NCI-H2171 treated with DMSO at 0.1 percent for 48 hours (cell line): ENCODE measurements at places on chromosomes 16 and 17.

DNA sequence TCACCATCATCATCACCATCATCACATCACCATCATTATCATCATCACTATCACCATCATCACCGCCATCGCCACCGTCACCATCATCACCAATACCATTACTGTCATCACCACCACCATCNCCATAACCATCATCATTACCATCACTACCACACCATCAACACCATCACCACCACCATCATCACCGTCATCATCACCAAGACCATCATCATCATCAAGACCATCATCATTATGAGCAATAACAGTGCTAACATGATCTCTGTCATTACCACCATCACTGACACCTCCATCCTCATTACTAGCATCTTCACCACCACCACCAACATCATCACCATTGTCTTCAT is 16.1 kb upstream of the ZNF469 start:
- DNase-seq: no peak

- DNase-seq: no peak
Observed at GRCh38 chr16:15810411-15810810, 46.4 kb downstream of the MYH11 start.

- no peak for DNase-seq
Observed at GRCh38 chr16:84729716-84730320, 30.0 kb downstream of the USP10 start.

GRCh38 chr17:4519361-4519788 is 20.7 kb downstream of the SPNS2 start:
- DNase-seq: no peak

DNA sequence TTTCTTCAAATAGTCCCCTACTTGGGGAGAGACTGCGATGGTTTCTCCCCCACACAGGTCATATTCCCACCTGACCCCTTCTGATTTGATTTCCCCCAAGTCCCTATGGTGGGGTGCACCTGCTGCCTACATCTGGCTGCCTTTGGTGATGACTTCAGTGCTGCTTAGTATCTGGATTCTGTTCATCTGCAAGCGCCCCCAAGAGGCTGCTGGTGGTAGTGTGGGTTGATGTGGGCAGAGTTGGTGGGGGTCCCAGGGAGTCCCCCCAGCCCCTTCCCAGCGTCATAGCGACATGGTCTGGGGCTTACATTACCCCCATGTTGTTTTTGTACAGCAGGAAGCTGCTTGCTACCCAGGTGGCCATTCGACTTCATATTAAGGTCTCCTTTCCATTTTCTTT is 99.2 kb downstream of the NTN1 start:
- no peak for DNase-seq

DNA sequence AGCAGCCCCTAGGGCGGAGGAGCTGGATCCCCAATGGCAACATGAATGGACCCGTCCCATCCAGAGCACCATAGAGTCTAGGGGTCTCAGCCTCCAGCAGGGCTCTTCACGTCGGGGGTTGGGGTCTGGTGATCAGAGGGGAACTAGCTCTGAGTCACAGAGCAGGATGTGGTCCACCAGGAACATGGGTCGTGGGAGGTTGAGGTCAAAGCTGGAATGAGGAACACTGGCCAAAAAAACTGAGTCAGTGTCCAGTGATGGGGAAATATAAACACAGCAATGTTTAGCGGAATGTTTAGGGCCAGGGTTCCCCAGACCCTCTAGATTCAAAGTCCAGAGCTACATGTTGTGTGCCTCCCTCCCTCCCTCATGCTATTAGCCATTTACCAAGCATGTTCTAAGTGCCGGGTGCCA is 79.1 kb upstream of the C16orf82 start:
- no peak for DNase-seq

DNA sequence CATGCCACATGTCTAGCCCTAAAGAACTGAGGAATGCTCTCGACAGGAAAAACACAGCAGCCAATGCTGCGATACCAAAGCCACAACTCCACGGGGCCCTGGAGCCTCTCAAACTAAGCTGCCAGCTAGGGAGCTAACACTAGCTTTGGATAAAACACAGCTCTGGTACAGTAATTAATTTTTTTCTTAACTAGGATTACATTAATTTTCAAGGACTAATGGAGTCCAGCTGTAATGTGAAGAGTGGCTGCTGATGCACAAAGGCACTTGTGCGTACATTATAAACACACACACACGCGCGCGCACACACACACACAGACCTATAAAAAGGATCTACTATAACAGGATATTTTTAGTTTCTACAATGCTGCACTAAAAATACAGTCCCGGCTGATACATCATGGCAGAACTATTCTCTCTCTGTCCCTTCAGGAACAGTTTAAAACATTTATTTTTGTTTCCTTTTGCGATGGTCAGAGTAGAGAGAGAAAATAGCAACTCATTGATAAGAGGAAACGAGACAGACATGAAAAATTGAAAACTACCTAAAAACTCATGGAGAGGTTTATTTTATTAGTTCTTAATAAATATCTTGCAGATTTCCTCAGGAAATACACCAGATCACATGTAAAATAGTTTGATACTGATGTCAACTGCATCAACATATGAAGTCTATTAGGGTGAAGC is 88.5 kb downstream of the SMG6 start:
- no peak for DNase-seq
